CD4-positive, alpha-beta memory T cell (primary cell): ENCODE measurements at places on chromosomes 12 and 14.

GRCh38 chr12:109844091-109844490 is 10.9 kb upstream of the TRPV4 start:
- DNase-seq = no peak

GRCh38 chr12:54824402-54824801 is 29.9 kb upstream of the MUCL1 start:
- no peak for DNase-seq

DNA sequence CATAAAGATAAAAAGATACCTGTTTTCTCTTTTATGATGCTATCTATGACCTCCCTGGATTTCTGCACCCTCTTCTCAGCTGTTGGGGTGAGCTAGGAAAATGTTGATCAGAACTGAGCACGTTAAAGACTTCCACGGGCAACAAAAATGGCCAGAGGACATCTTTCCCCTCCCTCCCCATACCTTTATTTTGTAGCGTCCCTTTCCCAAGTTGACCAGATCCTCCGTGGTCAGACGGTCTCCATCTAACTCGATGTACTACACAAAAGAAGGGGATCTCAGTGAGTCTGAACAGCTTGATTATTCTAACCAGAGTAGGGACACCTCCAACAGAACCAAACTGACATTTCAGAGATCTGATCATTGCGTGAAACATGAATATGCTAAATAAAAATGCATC is 2.2 kb downstream of the HAL start:
- DNase-seq = no peak

GRCh38 chr12:20830456-20830855 is 20.0 kb downstream of the SLCO1B3 start:
- DNase-seq = no peak

- no peak for DNase-seq
Measured at GRCh38 chr14:50057331-50057730, 59.0 kb downstream of the VCPKMT start.

DNA sequence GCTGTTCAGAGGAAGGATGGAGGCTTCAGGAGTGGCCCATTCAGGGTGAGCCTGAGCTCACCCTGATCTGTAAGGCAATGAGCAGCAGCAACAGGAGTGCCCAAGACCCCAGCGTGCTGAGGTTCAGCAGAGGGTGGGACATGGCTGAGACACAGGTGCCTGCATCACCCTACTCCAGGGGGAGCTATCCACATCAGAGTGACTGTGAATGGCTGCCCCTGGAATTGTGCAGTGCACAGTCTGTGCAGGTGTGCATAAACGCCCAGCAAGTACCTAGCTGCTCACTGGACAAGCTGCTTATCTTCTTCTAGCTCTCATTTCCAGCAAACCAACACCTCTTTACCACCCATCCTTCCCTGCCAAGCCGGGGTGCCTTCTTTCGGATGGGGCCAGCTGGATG is 140.6 kb upstream of the PRMT8 start:
- no peak for DNase-seq

DNA sequence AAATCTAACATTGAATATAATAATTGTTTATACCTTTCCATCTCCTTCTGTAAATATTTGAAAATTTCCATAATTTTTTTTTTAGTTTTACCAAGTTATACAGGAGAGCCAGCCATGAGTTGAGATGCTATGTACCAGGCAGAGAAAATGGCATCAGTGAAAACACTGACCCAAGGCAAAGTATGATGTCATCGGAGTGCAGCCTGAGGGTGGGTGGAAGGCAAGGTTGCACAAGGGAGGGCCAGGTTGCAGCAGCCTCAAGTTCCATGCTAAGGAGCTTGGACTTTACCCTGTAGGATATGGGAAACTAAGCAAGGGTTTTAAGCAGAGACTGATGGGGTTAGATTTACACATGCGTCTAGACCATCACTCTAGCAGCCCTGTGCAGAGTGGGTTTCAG is 441.1 kb downstream of the BCAT1 start:
- DNase-seq = no peak

DNA sequence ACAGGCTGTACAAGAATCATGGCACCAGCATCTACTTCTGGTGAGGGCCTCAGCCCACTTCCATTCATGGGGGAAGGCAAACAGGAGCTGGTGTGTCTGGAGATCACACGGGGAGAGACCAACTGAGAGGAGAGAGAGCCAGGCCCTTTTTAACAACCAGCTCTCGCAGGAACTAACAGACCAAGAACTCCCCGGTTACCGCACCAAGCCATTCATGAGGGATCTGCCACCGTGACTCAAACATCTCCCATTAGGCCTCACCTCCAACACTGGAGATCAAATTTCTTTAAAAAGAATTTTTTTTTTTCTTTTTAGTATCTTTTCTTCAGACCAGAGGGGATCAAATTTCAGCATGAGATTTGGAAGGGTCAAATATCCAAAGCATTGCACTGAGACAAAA is 16.7 kb upstream of the AQP2 start:
- no peak for DNase-seq

- DNase-seq = no peak
Measured at GRCh38 chr12:132478845-132479244, 11.1 kb upstream of the FBRSL1 start.

DNA sequence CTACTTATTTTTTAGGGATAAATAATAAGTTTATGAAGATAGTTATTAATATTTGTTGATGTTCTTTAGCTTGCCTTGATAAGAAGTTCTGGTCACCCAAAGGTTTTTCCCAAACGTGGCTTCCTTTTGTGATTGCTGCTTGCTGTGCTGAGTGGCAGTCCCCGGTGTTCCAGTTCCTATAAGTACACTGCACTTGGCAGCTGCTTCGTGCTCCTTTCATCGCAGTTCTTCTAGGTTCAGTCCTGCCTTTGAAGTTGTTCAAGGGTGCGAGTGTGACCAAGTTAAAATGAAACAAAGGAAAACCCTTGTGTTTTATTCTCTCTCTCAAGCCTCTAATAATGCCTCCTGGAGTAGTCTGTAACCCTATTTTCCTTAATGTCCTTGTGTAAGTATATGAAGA is 128.5 kb upstream of the ATF1 start:
- DNase-seq = no peak

DNA sequence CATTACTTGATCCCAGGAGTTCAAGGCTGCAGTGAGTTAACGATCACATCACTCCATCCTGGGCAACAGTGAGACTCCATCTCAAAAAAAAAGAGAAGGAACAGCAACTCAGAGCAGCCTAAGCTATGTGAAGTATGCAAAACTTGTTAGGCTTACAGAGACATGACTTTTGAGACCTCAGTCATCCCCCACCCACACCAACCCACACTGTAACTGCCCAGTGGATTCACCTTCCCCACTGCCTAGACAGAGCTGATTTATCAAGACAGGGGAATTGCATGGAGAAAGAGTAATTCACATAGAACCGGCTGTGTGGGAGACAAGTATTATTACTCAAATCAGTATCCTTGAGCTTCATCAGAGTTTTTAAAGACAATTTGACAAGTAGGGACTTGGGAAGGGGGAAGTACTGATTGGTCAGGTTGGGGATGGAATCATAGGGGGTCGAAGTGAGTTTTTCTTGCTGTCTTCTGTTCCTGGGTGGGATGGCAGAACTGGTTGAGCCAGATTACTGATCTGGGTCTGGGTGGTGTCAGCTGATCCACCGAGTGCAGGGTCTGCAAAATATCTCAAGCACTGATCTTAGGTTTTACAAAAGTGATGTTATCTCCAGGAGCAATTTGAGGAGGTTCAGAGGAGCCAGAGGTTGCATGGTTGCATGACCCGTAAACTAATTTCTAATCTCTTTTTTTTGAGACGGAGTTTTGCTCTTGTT is 6.2 kb upstream of the WDR89 start:
- no peak for DNase-seq

GRCh38 chr12:120361506-120362208 is 7.3 kb downstream of the MSI1 start:
- DNase-seq = no peak

GRCh38 chr12:58640314-58640713 is 280.0 kb downstream of the LRIG3 start:
- DNase-seq = no peak

- no peak for DNase-seq
Measured at GRCh38 chr12:91588874-91589454, 406.3 kb upstream of the DCN start.

DNA sequence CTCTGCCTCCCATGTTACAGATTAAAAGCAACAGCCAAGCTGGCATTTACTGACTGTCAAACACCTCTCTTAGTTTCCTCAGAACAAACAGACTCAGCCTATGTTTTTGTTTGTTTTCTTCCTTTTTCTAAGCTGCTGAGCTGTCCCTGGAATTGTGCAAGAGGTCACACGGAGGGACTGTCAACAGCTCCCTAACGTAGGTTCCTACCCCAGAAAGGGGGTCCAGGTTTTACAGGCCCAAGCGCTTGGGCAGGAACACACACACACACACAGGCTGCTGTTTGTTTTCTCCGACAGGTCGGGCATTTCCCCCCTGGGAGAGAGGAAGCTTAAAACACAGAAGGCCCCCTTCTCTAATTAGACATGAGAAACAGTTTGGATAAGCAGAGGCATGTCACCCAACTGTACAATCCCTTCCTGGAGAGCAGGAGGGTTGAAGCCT is 739.6 kb upstream of the TBX3 start:
- no peak for DNase-seq

GRCh38 chr14:100904307-100905087 is 975 bp upstream of the RTL1 start:
- no peak for DNase-seq

- no peak for DNase-seq
Measured at GRCh38 chr12:107545737-107546353, 139.8 kb upstream of the PWP1 start.

DNA sequence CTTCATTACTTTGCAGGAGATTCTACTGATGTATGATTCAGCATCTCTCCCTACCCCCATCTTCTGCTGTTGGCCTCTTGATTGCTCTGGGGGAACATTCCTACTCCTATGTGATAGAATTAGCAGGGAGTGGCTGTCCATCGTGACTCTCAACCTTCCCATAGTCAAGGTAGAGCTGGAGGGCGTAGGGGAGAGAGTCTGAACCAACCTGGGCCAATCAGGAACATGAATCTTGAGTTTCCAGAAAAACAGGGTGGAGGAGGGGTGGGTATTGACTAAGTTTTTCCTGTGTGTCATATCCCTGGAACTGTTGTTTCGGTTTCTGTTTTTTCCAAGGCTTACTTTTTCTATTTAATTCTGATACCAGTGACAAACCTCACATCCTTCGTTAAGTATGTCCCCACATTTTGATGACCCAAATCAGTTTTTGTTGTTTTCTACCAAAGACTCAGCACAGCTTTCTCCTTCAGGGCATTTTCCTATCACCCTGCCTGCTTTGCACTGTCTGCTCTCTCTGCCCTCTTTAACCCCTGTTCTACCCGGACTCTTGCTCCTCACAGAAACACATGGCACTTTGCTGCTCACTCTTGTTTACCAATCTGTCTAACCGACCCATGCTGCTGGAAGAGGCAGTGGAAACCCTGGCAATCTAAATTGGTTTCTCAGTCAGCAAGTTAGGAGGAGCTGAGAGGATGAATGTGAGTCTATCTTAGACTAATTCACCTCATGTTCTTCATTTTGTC is 1428.3 kb downstream of the AACS start:
- no peak for DNase-seq

GRCh38 chr14:64732536-64733120 is 28.4 kb downstream of the PLEKHG3 start:
- no peak for DNase-seq

GRCh38 chr12:15256761-15257160 is 35.5 kb upstream of the RERG start:
- DNase-seq = no peak

- no peak for DNase-seq
Measured at GRCh38 chr14:35287431-35288013, 4.7 kb upstream of the PSMA6 start.

DNA sequence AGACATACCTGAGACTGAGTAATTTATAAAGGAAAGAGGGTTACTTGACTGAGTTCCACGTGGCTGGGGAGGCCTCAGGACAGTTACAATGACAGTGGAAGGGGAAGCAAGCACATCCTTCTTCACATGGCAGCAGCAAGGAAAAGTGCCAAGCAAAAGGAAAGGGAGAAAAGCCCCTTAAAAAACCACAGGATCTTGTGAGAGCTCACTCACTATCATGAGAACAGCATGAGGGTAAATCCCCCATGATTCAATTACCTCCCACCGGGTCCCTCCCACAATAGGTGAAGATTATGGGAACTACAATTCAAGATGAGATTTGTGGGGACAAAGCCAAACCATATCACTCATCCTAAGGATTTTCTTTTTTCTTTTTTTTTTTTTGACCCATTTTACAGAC is 177.8 kb upstream of the EEA1 start:
- no peak for DNase-seq

DNA sequence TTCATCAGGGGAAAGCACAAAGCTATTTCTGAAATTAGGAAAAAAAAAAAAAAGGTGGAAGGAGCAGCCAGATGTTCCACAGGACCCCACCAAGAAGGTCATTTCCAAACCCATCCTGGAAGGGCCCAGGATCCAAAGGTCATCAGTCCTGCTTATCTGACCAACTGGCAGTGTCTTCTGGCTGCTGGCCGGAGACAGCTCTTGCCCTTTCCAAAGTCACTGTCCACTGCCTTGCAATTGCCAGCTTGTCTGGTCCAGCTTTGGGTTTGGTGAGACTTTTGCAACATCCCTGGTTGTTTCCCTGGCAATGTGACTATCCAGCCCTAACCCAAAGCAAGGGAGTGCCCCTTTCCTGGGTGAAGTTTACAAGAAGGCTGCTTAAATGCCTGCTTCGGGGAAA is 18.9 kb upstream of the HSPB8 start:
- no peak for DNase-seq

DNA sequence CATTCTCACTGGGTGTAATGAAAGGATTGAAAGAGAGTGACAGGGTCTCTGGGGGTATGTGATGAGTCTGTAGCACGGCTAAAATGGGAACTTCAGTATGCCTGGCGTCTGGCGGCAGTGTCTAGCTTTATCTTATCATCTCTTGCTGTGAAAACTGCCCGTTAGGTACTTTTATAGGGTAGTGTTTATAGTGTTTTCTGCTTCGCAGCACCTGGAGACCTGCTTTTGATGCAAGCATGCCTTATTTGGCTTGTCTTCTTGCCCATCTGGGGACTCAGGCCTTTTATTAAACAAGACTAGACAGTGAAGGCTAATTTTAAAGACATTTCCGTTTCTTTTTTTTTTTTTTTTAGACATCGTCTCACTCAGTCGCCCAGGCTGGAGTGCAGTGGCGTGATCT is 36.3 kb upstream of the ALDH2 start:
- no peak for DNase-seq
